ELF-1 (cell line): ENCODE measurements at places on chromosomes 12 and 14.
A peak's percentile ranks its signal among the peaks of the same experiment; 100 is the strongest.

- no peak for DNase-seq
Observed at GRCh38 chr14:81485372-81485771, 48.3 kb downstream of the SEL1L start.

DNA sequence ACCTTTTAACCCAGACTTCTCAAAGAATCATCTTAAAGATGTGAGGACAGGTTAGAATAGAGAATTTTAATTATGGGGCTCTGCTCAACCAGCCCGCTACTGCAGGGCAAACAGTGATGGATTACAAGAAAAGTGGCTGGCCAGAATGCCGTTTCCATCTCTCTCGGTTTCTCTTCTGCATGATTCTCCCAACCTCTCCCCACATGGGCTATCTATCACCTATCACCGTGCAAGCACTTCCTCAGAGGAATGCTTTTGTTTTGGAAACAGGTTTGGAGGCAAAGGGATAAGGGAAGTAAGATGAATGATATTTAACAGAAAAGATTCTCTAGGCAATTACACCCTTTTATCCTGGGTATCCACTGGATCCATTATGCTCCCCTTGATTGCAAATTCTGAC is 37.4 kb upstream of the PHC1 start:
- DNase-seq = peak; percentile 44

DNA sequence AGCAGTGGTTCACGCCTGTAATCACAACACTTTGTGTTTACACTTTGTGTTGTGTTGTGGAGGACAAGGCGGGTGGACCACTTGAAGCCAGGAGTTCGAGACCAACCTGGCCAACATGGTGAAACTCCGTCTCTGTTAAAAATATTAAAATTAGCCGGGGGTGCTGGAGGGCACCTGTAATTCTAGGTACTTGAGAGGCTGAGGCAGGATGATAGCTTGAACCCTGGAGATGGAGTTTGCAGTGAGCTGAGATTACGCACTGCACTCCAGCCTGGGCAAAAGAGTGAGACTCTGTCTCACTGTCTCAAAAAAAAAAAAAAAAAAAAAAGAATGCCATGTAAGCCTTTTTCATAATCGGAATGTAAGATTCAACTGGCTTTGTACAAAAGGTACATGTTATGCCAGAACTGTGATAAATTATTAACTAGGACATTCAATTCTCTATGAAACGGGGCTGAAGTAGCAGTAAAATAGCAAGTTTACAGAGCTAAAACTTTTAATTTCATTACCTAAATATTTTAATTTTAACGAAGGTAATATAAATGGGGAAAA is 13.9 kb upstream of the PITPNM2 start:
- no peak for DNase-seq

DNA sequence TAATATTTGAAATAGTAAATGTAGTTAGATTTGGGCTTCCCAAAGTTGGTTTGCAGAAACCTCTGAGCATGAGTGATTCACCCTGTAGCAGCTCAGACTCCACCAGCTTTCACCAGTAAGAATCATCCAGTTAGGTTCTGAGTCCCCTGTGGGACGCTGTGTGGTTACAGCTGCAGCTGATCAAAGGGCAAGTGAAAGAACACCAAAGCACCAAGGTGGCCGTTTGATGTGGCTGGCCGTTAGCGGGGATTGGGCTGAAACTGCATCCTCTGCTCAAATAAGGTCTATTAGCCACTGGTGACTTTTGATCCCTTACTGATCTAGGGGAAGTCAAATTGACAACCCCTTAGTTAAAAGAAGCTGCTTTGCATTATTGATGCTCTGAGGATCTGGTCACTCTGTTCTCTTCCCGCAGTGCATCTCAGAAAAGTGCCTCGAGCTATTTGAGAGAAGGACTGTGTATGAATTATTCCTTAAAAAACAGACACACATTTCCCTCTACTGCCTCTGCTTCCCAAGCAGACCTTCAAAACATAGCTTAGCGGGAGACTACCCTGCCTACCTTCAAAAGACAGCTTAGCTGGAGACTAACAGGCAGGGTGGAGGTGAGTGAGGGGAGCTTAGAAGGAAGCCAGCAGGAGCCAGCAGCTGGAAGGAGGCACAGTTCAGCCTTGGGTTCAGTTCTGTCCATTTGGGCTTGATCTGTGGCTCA is 3.7 kb downstream of the ABHD12B start:
- DNase-seq = peak; percentile 31

GRCh38 chr12:109606320-109607028 is 32.9 kb downstream of the MVK start:
- DNase-seq = peak; percentile 53

GRCh38 chr14:81839056-81839455 is 305.4 kb upstream of the SEL1L start:
- no peak for DNase-seq

- no peak for DNase-seq
Observed at GRCh38 chr12:116604178-116604895, 45.2 kb downstream of the MAP1LC3B2 start.

DNA sequence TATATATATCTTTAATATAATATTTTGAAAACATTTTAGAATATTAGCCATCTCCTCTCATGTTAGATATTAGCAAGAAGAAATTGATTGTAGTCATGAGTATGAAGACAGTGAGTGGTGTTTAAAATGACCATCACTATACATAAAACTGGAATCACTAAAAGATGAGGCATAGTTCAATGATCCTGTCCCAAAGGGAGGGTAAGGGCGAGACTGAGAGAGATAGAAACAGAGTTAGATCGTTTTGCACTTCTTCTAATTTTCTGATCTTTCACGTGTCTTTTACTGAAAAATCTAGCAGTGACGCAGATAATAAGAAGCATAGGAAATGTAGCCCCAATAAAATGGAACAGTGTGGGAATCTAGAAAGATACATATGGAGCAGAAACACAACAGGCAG is 627.4 kb downstream of the SLC16A7 start:
- DNase-seq = no peak

- DNase-seq = no peak
Observed at GRCh38 chr14:97402279-97402678, 605.1 kb downstream of the VRK1 start.

- no peak for DNase-seq
Observed at GRCh38 chr12:10142976-10143589, 13.1 kb upstream of the CLEC7A start.
